ENCODE measurements at places on chromosomes 16 and 17.

DNA sequence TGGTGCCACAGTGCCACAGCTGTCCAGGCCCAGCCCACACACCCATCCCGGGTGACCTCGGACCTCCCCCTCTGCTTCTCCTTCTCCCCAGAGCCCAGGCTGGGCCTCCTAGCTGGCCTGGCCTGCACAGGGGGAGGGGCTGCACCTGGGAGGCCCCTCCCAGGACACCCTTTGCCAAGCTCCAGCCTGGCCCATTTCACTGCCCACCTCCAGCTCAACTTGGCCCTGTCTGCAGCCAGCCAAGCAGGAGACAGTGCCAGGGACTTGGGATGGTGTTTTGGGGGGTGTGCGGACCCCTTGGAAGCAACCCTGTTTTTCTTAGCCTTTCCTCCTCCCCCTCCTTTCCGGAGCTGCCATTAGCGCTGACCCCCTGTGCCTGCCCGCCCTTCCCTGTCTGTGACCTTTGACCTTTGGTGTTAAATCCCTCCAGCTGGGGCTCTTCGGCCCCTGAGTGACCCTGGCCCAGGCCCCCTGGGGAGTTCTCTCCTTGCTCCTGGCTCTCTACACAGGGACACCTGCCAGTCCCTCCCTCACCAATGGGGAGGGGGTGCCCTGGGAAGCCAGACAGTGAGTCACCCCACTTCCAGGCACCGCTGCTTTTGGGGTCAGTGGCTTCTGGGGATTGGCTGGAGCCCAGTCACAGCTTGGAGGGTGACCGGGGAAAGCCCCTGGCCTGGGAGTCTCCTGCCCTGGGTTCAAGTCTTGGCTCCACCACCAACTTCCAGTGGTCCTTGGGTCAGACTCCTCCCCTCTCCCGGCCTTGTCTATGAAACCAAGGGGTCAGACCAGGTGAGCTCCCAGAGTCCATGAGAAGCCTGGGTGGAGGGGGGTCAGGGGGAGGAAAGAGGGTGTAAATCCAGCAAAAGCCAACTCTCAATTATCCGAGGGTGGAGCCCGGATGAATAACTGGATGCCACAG, 1.9 kb downstream of the GLIS2 start:
- no peak for DNase-seq

DNA sequence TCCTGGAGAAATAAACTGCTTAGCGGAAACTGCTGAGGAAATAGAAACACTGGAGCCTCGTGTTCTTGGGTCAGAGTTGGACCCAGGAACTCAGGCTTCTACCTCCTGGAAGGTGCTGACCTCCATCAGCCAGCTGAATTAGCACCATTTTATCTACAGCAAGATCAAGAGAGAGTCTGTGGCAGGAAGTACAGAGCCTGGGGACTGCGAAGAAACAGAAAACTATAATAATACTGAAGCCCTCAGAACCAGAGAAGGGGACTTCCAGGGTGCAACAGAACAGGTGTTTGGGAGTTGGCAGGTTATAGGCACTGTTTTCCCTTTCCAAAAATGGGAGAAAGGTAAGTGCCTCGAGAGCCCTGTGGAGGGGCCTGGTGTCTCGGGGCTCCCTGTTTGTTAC, 379.7 kb downstream of the CA10 start:
- no peak for DNase-seq

DNA sequence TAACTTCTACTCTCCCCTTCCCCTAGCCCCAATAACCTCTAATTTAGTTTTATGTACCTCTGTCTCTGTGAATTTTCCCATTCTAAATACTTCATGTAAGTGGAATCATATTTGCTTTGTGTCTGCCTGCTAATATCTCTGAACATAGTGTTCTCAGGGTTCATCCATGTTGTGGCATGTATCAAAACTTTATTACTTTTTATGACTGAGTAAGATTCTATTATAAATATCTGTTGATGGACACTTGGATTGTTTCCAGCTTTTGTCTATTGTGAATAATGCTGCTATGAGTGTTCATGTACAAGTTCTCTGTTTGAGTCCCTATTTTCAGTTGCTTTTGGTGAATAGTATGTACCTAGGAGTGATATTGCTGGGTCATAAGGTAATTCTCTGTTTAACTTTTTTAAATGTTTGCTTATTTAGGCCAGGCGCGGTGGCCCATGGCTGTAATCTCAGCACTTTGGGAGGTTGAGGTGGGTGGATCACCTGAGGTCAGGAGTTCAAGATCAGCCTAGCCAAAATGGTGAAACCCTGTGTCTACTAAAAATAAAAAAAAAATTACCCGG, 92.8 kb downstream of the CHD9 start:
- DNase-seq, result no peak

DNA sequence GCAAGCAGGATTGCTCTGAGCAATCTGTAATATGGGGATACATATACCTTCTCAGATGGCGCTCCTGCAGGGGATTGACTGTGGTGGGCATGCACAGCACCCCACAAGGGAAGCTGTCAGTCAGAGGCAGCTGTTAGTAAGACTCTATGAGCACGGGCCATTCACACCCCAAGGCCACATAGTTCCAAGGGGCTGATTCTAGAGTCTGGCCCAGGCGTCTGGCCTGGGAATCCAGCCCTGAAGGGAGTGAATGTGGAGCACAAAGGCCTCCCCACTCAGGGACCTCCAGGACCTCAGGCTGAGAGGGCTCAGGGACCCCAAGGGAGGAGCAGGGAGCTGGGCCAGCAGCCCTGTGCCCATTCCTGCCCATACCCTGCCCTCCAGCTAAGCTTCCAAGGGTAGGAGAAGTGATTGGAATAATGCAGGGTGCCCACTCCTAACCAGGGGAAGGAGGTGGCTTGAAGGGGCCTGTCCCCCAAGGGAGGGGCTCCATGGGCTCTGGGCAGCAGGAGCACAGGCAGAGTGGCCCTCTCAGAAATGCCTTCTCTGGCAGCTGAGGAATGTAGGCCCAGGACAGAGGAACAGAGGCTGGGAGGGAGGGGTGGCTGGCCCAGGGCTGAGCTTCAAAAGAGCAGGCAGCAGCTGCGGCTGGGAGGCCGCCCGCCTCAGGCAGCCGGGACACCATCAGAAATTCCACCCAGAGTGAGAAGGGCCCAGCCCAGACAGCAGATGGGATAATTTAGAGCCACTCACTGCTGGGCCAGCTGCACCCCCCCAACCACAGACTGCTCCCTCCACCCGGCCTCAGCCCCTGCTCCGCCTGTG, 48.9 kb upstream of the MRPS23 start:
- DNase-seq, result no peak

GRCh38 chr16:50266337-50267091, at the start of gene ADCY7:
ADCY7 (plus strand) TSS chr16:50266551; CDS start chr16:50288180, 21,629 bp downstream.
- no peak for DNase-seq

DNA sequence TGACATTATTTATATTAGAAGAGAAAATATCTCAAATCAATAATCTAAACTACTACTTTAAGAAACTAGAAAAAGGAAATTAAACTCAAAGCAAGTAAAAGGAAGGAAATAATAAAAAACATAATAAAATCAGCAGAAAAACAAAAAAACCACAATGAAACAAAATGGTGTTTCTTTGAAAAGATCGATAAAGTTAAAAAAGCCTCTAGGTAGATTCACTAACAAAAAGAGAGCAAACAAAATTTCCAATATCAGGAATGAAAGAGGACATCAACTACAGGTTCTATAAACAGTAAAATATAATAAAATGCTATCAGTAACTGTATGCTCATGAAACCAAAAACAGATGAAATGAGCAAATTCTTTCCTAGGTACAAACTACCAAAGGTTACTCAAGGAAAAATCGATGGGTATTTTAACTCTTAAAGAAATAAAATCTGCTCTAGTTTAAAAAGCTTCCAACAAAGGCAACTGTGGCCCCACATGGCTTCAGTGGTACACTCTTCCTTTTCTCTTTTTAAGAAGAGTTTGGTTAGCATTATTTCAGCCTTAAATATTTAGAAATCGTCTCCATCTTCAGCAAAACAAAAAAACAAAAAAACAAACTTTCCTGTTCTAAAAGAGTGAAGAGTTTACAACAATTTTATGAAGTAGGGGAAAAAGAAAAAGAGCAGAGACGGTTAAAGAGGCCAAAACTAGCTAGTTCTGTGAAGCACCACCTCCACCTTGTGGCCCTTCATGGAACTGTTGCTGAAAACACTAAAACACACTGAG, 102.2 kb downstream of the TRIM37 start:
- peak; percentile 42 for DNase-seq

GRCh38 chr16:9978160-9978725, 204.0 kb downstream of the GRIN2A start:
- DNase-seq, result no peak

- DNase-seq, result no peak
Measured at GRCh38 chr17:49522357-49522890, 27.3 kb downstream of the NGFR start.

DNA sequence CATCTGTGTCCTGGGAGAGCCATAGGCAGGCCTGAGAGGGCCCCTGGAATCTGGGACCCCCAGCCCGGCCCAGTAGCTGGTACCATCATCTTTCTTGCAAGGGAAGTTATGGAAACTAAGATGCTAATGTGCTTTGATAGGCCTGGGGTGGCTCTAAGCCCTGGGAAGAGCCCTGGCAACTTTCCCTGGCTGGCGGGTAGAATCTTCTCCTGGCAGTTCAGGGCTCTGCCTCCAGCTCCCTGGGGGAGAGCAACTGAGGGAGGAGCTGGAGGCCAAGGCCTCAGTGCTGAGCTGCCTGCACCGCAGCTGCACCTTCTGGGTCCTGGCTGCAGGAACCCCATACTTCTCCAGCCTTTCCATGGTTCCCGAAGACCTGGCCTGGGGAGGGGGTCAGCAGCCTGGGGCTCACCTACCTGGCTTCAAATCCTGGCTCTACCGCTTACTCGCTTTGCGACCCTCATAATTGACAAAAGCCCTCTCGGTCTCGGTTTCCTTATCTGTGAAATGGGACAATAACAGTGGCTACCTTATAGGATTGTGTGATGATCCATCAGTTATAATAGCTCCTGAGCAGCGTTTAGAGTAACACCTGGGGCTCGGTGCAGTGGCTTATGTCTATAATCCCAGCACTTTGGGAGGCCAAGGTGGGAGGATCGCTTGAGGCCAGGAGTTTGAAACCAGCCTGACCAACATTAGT, 333.7 kb downstream of the SEC14L1 start:
- DNase-seq, result no peak

GRCh38 chr17:21689604-21690003, 2.7 kb upstream of the KCNJ18 start:
- no peak for DNase-seq

- DNase-seq, result no peak
Measured at GRCh38 chr17:19579867-19580565, 46.4 kb downstream of the SLC47A1 start.

GRCh38 chr16:85420501-85421337, 192.4 kb upstream of the GSE1 start:
- no peak for DNase-seq

Measured in NCI-H1105 (cell line).